Activated T-helper 1 cell treated with anti-CD3 and anti-CD28 coated beads, Interleukin-12 subunit alpha, Interleukin-12 subunit beta, Interleukin-2, Interleukin-4 antibody, amounts not matched to agents 30 ng/mL and 10 ng/mL and 1 ng/mL, durations not matched to agents 14 hours and 24 hours and 36 hours (primary cell): ENCODE measurements at places on chromosomes 16 and 17. TPM values are rescaled to one million over a fixed set of nuclear protein-coding genes. Genes with fewer than 3 reads are reported as not detected.

Gene NEK8
- 5.2 and 5.4 TPM in 2 replicates for total RNA-seq

Gene ULK2
- 17.8 and 18.6 TPM in 2 replicates for total RNA-seq

Gene NPIPB9
- total RNA-seq = 2.4 and 5.3 TPM in 2 replicates

Gene TM4SF5
- total RNA-seq = not detected in 2 replicates

Gene DHRS7C
- total RNA-seq = not detected in 2 replicates

Gene CHD9NB
- total RNA-seq = 0.24 and 1.1 TPM in 2 replicates

Gene SULT1A1
- total RNA-seq = 8.4 and 8.9 TPM in 2 replicates

Gene CCDC137
- 59.3 and 62.1 TPM in 2 replicates for total RNA-seq

Gene ARL5C
- total RNA-seq = not detected in 2 replicates

Gene NETO2
- 28.0 and 29.8 TPM in 2 replicates for total RNA-seq

Gene HSF4
- 30.3 and 36.8 TPM in 2 replicates for total RNA-seq

Gene BCL6B
- 1.5 and 2.5 TPM in 2 replicates for total RNA-seq

Gene FLOT2
- total RNA-seq = 92.2 and 98.8 TPM in 2 replicates

Gene VMO1
- not detected in 2 replicates for total RNA-seq

Gene ABCA8
- total RNA-seq = not detected in 2 replicates

Gene SP2
- total RNA-seq = 24.0 and 26.3 TPM in 2 replicates

Gene CFAP97D1
- total RNA-seq = not detected in 2 replicates

Gene ATP2C2
- not detected in 2 replicates for total RNA-seq

Gene TOX3
- not detected in 2 replicates for total RNA-seq

Gene KRT39
- not detected in 2 replicates for total RNA-seq

Gene DRC3
- not detected in 2 replicates for total RNA-seq

Gene C1QTNF1
- total RNA-seq = not detected in 2 replicates

Gene NUDT16L1
- total RNA-seq = 39.9 and 41.9 TPM in 2 replicates

Gene CCL22
- 11.4 and 11.5 TPM in 2 replicates for total RNA-seq

Gene ENPP7
- total RNA-seq = 0.10 and 0.16 TPM in 2 replicates

Gene OR1A1
- total RNA-seq = not detected in 2 replicates

Gene HEATR9
- total RNA-seq = 0.13 TPM in 1 of 2 replicates, not detected in the other

Gene CALB2
- not detected in 2 replicates for total RNA-seq

Gene ALOXE3
- total RNA-seq = 0.10 TPM in 1 of 2 replicates, not detected in the other

Gene BCAR1
- total RNA-seq = 0.13 and 0.61 TPM in 2 replicates

Gene COPRS
- total RNA-seq = 62.2 and 64.6 TPM in 2 replicates

Gene SLFN11
- 70.8 and 76.0 TPM in 2 replicates for total RNA-seq

Gene TEX19
- 0.10 TPM in 1 of 2 replicates, not detected in the other for total RNA-seq

Gene WSCD1
- total RNA-seq = 0.07 and 0.10 TPM in 2 replicates

Gene KRT33B
- not detected in 2 replicates for total RNA-seq

Gene MYH1
- not detected in 2 replicates for total RNA-seq

Gene PLK1
- total RNA-seq = 45.2 and 54.7 TPM in 2 replicates

Gene MYADML2
- 0.08 TPM in 1 of 2 replicates, not detected in the other for total RNA-seq

Gene COIL
- total RNA-seq = 21.0 and 25.2 TPM in 2 replicates

Gene YBX2
- 0.36 TPM in 1 of 2 replicates, not detected in the other for total RNA-seq

Gene KCNG4
- not detected in 2 replicates for total RNA-seq

Gene SMIM22
- not detected in 2 replicates for total RNA-seq

Gene VASN
- total RNA-seq = 0.18 TPM in 1 of 2 replicates, not detected in the other

Gene SLFN12
- total RNA-seq = 6.6 and 8.4 TPM in 2 replicates

Gene LRRC37A
- 2.0 and 2.6 TPM in 2 replicates for total RNA-seq

Gene CACNG3
- total RNA-seq = not detected in 2 replicates
